Left cardiac atrium (tissue), 4 donors: ENCODE measurements at places on chromosomes 2 and 18. TPM values are rescaled to one million over a fixed set of nuclear protein-coding genes. Genes with fewer than 3 reads are reported as not detected.
A peak's percentile ranks its signal among the peaks of the same experiment; 100 is the strongest.

NEU2 gene
- not detected for total RNA-seq

- DNase-seq = no peak
Observed at GRCh38 chr2:130366720-130367119, 10.9 kb downstream of the PTPN18 start.

- DNase-seq = peak; percentile 69
Observed at GRCh38 chr2:172095146-172095904, 7.4 kb downstream of the DLX2 start.

GRCh38 chr2:135882415-135882814, 6.2 kb upstream of the MCM6 start:
- no peak for DNase-seq

GRCh38 chr2:31227110-31227509, 6.8 kb upstream of the EHD3 start:
- no peak for DNase-seq

HOXD4 gene
- 0.53 TPM for total RNA-seq

FBXO41 gene
- total RNA-seq = 2.3 TPM

DLX2 gene
- not detected for total RNA-seq

GRCh38 chr2:12221584-12221983, 475.2 kb downstream of the LPIN1 start:
- DNase-seq = no peak

GRCh38 chr2:199590321-199591203, 132.8 kb upstream of the SATB2 start:
- DNase-seq = no peak

C2orf92 gene
- total RNA-seq = 2.7 TPM

DNA sequence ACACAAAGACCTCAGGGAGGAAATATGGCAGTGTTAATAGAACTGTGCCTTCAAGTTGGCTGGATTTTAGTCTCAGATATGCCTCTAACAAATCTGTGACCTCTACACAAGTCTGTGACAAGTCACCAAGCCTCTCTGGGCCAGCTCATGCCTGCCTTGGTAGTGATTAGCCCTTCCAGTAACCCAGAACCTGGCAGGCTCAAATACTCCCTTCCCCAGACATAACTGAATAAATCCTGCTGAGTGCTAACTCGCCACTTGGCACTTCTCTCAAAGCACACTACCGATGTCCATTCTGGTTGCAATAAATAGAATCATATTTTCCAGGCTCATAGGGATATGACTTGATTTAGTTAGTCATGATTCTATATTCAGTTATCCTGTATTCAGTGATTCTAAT, 15.3 kb upstream of the THSD7B start:
- DNase-seq = peak; percentile 32
